ENCODE measurements at places on chromosomes 1 and 21. TPM values are rescaled to one million over a fixed set of nuclear protein-coding genes. Genes with fewer than 3 reads are reported as not detected.

Gene TNNT2
- total RNA-seq, result not detected

Gene AADACL3
- not detected for total RNA-seq

Gene FAM72B
- 0.51 TPM for total RNA-seq

Gene KCNT2
- 8.1 TPM for total RNA-seq

Gene FCN3
- total RNA-seq, result not detected

Gene CYP4A22
- not detected for total RNA-seq

DNA sequence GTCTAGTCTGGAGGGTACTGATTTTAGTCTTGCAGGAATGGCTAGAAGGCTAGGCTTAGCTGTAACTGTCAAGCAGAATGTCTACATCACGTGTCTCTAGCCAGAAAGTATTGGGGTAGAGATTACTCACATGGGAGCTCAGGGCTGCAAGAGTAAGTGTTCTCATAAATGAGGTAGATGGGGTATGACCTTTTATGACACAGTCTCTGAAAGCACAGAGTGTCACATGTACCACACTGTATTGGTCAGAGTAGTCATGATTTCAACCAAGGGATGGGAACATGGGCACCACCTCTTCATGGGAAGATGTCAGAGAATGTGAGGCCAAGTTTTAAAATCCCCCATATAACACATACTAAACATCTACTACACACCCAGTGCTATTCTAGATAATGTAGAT, 2.9 kb downstream of the FYB2 start:
- H3K27ac ChIP-seq, result no peak overlapping the region
- no peaks in the 10 kb centered on the region for H3K36me3 ChIP-seq
- no peak for DNase-seq
- H3K27me3 ChIP-seq, result peaks cover 4% of the 10 kb centered on the region

GRCh38 chr21:44626673-44627143, at the start of gene KRTAP10-9:
Gene KRTAP10-9 (plus strand): TSS chr21:44627093. CDS start chr21:44627172, 79 bp downstream.
- no peak for DNase-seq
- H3K27me3 ChIP-seq, result no peaks in the 10 kb centered on the region
- no peak within 1 kb of the TSS for H3K4me3 ChIP-seq
- H3K27ac ChIP-seq, result no peak within 1 kb of the TSS

GRCh38 chr1:42420911-42421585, 34.8 kb downstream of the ZMYND12 start:
- no peak overlapping the region for H3K27ac ChIP-seq
- no peak overlapping the region for H3K4me3 ChIP-seq
- H3K4me1 ChIP-seq, result peaks cover 2% of the 10 kb centered on the region

- peak; percentile 85 for DNase-seq
- no peaks in the 10 kb centered on the region for H3K36me3 ChIP-seq
- H3K27me3 ChIP-seq, result no peaks in the 10 kb centered on the region
Measured at GRCh38 chr1:209367061-209367772, 216.3 kb upstream of the CAMK1G start.

- H3K36me3 ChIP-seq, result no peaks in the 10 kb centered on the region
- H3K27ac ChIP-seq, result peak overlapping the region; percentile 80
- peak overlapping the region; percentile 69 for H3K4me3 ChIP-seq
- peaks cover 21% of the 10 kb centered on the region for H3K4me1 ChIP-seq
- H3K27me3 ChIP-seq, result no peaks in the 10 kb centered on the region
Measured at GRCh38 chr1:31760471-31761470, 3.4 kb downstream of the ADGRB2 start.

GRCh38 chr1:215793180-215793579, 226.1 kb downstream of the KCTD3 start:
- DNase-seq, result peak; percentile 89
- H3K4me3 ChIP-seq, result no peak overlapping the region
- H3K4me1 ChIP-seq, result peaks cover 5% of the 10 kb centered on the region
- no peak overlapping the region for H3K27ac ChIP-seq

DNA sequence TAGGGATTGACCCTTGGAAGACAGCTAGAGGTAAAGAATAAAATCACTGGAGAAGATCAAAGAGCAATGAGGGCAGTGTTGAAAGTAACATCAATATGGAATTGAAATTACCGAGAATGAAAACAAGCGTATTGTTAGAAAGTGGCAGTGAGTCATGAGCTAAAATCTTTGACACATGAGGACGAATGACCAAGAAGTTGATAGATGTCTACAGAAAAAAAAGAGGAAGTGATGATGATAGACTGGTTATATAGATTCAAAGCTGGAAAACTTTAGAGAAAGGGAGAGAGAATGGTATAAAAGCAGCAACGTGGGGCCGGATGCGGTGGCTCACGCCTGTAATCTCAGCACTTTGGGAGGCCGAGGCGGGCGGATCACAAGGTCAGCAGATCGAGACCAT, 12.5 kb upstream of the DNM3 start:
- no peak overlapping the region for H3K27ac ChIP-seq
- no peaks in the 10 kb centered on the region for H3K4me1 ChIP-seq
- no peak for DNase-seq
- no peak overlapping the region for H3K4me3 ChIP-seq

DNA sequence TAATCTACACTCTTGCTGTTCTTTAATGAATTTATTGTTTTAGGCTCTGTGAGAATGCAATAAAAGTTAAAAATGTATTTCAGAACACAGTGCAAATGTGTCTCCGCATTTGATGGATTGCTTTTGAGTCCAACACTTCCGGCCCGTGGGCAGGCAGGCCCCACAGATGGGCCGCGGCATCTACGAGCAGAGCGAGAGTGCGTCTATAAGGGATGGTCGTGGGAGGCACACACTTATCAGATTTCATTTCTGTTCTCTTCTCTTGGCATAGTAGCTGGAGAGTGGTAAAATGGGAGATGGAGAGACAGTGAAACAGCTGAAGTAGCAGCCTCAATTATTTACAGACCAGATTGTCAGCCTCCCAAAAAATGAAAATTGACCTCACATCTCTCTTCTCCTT, 134.2 kb downstream of the NAV1 start:
- H3K36me3 ChIP-seq, result peaks cover 5% of the 10 kb centered on the region
- H3K27ac ChIP-seq, result no peak overlapping the region
- DNase-seq, result no peak
- peaks cover 7% of the 10 kb centered on the region for H3K4me1 ChIP-seq

DNA sequence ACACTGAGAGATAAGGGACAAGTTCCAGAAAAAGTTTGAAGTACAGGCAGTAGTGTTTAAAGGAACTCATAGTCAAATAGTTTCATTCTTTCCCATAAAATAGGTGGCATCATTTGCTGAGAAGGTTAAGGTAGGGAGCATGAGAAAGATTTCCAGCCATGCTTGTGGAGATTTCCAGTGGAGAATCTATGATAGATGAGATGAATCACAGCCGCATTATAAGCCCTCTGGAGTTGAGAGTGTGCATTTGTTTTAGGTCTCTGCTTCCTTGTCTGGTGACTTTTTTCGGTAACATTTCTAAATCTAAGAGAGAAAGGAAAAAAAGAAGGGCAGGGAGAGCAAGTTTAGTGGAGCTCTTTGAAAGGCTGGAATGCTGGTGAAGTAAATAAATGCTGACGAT, 108.7 kb downstream of the DISP1 start:
- DNase-seq, result no peak
- no peak overlapping the region for H3K4me3 ChIP-seq
- H3K27me3 ChIP-seq, result no peaks in the 10 kb centered on the region
- peaks cover 11% of the 10 kb centered on the region for H3K4me1 ChIP-seq
- no peak overlapping the region for H3K27ac ChIP-seq
- no peaks in the 10 kb centered on the region for H3K36me3 ChIP-seq

GRCh38 chr1:77975907-77976306, 3.0 kb downstream of the FUBP1 start:
- DNase-seq, result no peak
- no peak overlapping the region for H3K27ac ChIP-seq
- no peaks in the 10 kb centered on the region for H3K36me3 ChIP-seq
- no peaks in the 10 kb centered on the region for H3K27me3 ChIP-seq
- no peaks in the 10 kb centered on the region for H3K4me1 ChIP-seq

DNA sequence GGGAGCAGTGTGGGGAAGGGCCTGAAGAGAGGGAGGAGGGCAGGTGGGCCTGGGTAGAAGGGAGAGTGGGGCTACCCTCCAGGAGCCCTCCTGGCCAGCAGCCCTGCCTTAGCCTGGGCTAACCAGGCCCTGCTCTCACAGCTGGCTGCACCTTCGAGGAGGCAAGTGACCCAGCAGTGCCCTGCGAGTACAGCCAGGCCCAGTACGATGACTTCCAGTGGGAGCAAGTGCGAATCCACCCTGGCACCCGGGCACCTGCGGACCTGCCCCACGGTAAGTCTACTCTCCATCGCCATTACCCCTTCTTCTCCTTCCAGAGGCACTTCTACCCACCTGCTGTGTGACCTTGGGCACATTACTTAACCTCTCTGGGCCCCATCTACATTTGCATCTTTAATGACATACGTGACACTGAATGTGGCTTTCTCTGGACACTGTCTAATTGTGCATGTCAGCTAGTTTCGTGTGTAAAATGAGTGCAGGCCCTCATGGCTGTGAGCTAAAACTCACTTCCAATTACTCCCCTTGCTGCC, 18.9 kb downstream of the PTPRU start:
- H3K4me1 ChIP-seq, result no peaks in the 10 kb centered on the region
- H3K27me3 ChIP-seq, result peaks cover 2% of the 10 kb centered on the region
- H3K27ac ChIP-seq, result no peak overlapping the region
- H3K36me3 ChIP-seq, result no peaks in the 10 kb centered on the region
- no peak for DNase-seq
- H3K4me3 ChIP-seq, result no peak overlapping the region

DNA sequence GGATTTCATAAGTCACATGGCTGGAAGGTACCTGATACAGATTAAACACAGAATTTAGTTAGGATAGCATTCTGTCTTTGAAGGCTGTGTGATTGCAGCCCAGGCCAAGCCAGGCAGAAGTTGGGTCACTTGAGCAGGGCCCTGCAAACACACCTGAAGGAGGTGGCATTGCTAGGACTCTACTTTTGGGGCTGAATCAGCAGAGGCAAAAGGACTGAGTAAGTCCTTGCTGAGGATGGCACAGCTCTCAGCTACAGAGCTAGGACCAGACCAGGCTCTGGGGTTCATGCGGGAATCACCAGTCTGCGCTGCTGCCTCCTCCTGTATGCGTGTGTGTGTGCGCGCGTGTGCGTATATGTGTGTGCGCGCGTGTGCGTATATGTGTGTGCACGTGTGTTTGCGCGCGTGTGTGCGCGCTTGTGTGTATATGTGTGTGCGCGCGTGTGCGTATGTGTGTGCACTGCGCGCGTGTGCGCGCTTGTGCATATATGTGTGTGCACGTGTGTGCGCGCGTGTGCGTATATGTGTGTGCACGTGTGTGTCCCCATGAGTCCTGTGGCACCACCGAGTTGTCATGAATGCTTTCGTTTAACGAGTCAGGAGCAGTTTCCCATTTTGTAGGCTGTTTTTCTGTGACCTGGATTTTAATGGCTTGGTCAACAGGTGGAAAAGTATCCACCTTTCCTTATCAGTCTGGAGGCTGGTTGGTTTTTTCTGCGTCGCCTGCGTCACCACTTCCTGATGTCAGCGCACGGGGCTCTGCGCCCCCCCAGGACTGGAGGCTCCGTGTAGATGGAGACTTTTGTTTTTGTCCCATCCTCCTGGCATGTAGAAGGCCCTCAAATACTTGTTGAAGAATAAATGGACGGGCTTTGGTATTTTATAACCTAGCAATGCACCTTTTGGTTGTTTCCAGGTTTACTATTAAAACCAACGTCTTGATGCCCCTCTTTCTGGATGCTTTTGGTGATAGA, 34.7 kb downstream of the ADARB1 start:
- H3K4me1 ChIP-seq, result no peaks in the 10 kb centered on the region
- no peak overlapping the region for H3K27ac ChIP-seq
- no peak overlapping the region for H3K4me3 ChIP-seq

- no peak overlapping the region for H3K4me3 ChIP-seq
- no peaks in the 10 kb centered on the region for H3K36me3 ChIP-seq
- DNase-seq, result peak; percentile 60
- no peak overlapping the region for H3K27ac ChIP-seq
- H3K27me3 ChIP-seq, result no peaks in the 10 kb centered on the region
- no peaks in the 10 kb centered on the region for H3K4me1 ChIP-seq
Measured at GRCh38 chr1:82752046-82752445, 951.3 kb downstream of the ADGRL2 start.

DNA sequence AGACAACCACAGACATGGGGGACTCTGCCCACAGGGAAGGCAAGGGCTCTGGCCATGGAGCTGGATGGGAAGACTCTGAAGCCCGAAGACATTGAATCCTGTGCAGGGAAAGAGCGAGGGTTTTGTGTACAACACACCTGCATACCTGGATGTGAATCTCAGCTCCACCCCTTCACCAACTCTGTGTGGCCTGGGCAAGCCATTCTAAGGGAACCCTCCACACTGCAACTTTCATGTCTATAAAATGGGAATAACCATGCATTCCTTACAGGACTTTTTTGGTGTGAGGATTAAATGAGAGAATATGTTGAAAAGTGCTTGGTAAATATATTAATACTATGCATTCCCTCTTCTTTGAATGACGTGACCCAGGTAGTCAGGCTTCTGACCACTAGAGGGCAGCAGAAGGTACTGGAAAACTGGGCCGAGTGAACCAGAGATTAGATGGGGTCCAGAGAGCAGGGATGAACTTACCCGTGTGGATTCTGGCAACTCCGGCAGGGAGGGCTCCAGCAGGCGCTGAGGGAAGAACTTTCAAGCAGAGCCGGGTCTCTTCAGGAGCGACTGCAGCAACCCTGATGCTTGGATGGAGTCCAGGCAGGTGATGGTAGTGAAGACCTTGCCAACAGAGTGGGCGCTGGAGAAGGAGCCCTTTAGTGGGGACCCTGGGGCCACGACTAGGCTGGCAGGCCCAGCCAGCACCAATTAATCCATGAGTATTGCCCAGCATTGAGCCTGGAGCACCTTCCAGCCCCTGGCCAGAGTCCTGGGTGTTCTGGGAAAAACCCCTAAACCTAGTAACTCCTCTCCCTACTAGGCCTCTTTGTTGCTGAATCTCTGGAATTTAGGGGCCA, 834 bp upstream of the ELF3 start:
- no peaks in the 10 kb centered on the region for H3K4me1 ChIP-seq
- no peak overlapping the region for H3K4me3 ChIP-seq
- H3K27ac ChIP-seq, result no peak overlapping the region
- peak; percentile 81 for DNase-seq
- no peaks in the 10 kb centered on the region for H3K27me3 ChIP-seq

GRCh38 chr1:182641561-182641960, 37.4 kb upstream of the RGS16 start:
- H3K4me1 ChIP-seq, result no peaks in the 10 kb centered on the region
- H3K36me3 ChIP-seq, result no peaks in the 10 kb centered on the region
- no peak overlapping the region for H3K27ac ChIP-seq
- no peak overlapping the region for H3K4me3 ChIP-seq

GRCh38 chr1:93708734-93709481, 27.3 kb upstream of the BCAR3 start:
- no peaks in the 10 kb centered on the region for H3K36me3 ChIP-seq
- H3K27ac ChIP-seq, result no peak overlapping the region
- no peaks in the 10 kb centered on the region for H3K4me1 ChIP-seq
- no peak overlapping the region for H3K4me3 ChIP-seq
- H3K27me3 ChIP-seq, result no peaks in the 10 kb centered on the region

- no peak for DNase-seq
- H3K36me3 ChIP-seq, result peaks cover 4% of the 10 kb centered on the region
- no peak overlapping the region for H3K4me3 ChIP-seq
- H3K27ac ChIP-seq, result no peak overlapping the region
- no peaks in the 10 kb centered on the region for H3K27me3 ChIP-seq
- H3K4me1 ChIP-seq, result no peaks in the 10 kb centered on the region
Measured at GRCh38 chr1:86906419-86906818, 7.5 kb downstream of the SELENOF start.
